ENCODE measurements at places on chromosomes 1 and 21.

GRCh38 chr21:33308586-33309490 is 15.9 kb upstream of the IFNAR1 start:
- DNase-seq = no peak

DNA sequence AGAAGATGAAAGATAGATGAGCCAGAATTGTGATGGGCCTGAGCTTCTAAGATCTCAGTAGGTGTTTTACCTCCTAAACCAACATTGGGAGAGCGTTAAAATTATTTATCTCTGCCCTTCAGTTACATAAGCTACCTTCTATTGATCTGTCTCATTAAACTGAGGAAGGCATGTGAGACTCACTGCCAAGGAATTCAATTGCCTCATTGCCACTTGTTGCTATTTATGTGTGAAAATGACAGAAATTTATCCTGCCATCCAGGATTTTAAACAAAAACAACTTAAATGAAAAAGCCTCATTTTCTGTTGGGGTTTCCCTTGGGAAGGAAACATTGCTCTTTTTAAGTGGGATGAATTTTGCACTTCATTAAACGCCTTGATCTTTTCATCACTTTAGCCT is 78.7 kb upstream of the RUNX1 start:
- DNase-seq = no peak

DNA sequence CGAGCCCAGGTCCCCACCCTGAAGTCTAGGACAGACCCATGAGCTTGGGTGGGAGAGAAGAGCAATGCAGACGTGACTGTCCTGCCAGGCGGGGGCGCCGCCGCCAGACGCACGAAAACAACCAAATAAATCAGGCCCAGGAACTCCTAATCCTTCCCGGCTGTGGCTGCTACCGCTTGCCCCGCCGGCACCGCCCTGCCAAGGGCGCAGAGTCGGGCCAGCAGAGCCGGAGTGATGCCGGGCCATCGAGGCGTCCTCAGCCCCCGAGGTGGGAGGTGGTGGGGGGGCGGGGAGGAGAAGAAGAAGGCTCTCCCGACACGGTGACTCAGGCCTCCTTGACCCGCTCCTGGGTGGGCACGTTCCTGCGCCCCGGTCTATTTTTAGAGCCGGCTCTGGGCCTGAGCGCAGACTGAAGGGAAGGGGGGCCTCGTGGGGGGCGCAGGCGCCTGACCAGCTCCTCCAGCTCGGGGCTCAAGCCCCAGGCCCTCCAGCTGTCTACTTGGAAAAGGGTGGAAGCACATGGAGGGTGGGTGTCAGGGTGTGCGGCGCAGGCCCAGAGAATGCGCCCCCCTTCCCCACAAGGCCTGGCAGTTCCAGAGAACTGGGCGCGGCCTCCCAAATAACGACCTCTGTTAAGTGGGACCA is 10.7 kb upstream of the COL16A1 start:
- DNase-seq = no peak

GRCh38 chr1:53071167-53071865 is 9.3 kb downstream of the PODN start:
- DNase-seq = no peak
